PC-9 (cell line): ENCODE measurements at places on chromosomes 3 and 15. TPM values are rescaled to one million over a fixed set of nuclear protein-coding genes. Genes with fewer than 3 reads are reported as not detected.
A peak's percentile ranks its signal among the peaks of the same experiment; 100 is the strongest.

Gene DPPA2
- not detected in 2 replicates for total RNA-seq

Gene C2CD4A
- 0.09 TPM in 1 of 2 replicates, not detected in the other for total RNA-seq

Gene CMTM8
- 16.8 and 17.8 TPM in 2 replicates for total RNA-seq

Gene MOBP
- total RNA-seq: not detected in 2 replicates

DNA sequence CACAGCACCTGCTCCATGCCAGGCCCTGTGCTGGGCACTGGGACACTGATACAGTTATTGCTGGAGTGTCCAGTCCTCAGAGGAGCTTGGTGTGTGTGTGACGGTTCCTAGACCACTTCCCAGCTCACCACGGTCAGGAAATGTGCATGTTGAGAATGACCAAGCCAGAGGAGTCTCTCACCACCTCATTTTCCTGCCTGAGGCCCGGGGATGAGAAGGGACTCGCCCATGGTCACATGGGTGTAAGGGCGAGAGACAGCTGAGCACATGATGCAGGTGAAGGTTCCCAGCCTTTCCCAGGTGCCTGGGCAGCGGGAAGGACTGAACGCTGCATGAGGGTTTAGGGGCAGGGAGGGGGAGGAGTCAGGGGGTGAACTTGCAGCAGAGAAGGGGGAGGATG is 180.9 kb upstream of the TLE3 start:
- H3K4me1 ChIP-seq: peaks cover 10% of the 10 kb centered on the region
- H3K27ac ChIP-seq: no peak overlapping the region
- no peaks in the 10 kb centered on the region for H3K27me3 ChIP-seq

DNA sequence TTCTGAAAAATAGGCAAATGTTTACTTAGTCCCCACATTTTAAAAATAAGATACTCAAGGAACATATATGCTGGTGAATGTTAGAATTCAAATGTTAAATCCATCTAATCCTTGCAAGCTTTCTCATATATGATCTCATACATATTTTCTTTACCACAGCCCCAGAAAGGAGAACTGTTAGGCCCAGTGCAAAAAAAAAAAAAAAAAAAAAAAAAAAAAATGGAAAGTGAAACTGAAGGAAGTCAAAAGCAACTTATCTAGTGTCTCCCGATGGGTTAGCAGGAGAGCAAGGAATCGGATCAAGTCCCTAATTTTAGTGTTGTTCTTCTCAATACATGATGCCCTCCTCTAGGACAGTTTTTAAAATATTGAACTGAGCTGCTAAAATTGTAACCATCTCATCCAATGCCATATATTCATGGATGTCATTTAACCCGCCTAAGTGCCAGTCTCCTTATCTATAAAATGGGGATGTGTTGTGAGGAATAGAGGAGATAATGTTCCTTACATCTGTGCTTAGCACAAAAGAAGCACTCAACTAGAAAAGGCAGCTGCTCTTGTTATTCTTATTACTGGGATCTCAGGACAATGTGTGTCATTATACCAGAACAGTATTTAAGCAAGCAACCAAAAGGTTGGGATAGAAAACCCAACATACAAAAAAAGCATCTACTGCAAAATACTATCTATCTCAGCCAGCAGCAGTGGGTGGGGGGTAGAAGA is 279.7 kb downstream of the MAGI1 start:
- no peak overlapping the region for H3K4me3 ChIP-seq
- H3K27me3 ChIP-seq: no peaks in the 10 kb centered on the region
- H3K4me1 ChIP-seq: no peaks in the 10 kb centered on the region
- no peak for DNase-seq

GRCh38 chr3:70276901-70277300 is 35.5 kb downstream of the MDFIC2 start:
- H3K27ac ChIP-seq: no peak overlapping the region
- H3K36me3 ChIP-seq: no peaks in the 10 kb centered on the region
- H3K4me1 ChIP-seq: no peaks in the 10 kb centered on the region
- no peak overlapping the region for H3K4me3 ChIP-seq
- H3K27me3 ChIP-seq: no peaks in the 10 kb centered on the region

DNA sequence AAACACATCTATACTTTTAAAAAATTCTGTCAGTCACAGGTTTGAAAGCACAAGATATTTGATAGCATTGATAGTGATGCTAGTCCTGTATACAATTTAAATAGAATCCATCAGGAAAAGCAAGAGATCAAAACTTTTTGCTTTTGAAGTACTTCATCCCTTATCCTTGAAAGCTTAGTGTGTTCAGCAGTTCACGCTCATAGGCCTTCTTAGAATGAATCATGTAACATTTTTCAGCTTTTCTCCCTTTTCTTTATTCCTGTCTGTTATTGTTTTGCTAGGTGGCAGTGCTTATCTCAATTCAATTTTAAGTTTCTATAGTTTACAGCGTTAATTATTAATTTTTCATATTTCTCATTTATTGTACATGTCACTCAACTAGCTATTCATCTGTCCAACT is 69.1 kb downstream of the FGF7 start:
- no peaks in the 10 kb centered on the region for H3K27me3 ChIP-seq
- H3K4me1 ChIP-seq: no peaks in the 10 kb centered on the region
- no peak overlapping the region for H3K27ac ChIP-seq
- H3K4me3 ChIP-seq: no peak overlapping the region
- DNase-seq: no peak

GRCh38 chr3:194231929-194232832 is 96.2 kb downstream of the HES1 start:
- H3K4me1 ChIP-seq: peaks cover 20% of the 10 kb centered on the region
- DNase-seq: peak; percentile 82
- no peaks in the 10 kb centered on the region for H3K27me3 ChIP-seq
- H3K4me3 ChIP-seq: no peak overlapping the region
- no peaks in the 10 kb centered on the region for H3K36me3 ChIP-seq

- H3K36me3 ChIP-seq: no peaks in the 10 kb centered on the region
- H3K4me1 ChIP-seq: no peaks in the 10 kb centered on the region
- no peak overlapping the region for H3K4me3 ChIP-seq
- no peak overlapping the region for H3K27ac ChIP-seq
- DNase-seq: no peak
These were observed 266.5 kb upstream of the CCDC54 start for GRCh38 chr3:107110596-107111305.

DNA sequence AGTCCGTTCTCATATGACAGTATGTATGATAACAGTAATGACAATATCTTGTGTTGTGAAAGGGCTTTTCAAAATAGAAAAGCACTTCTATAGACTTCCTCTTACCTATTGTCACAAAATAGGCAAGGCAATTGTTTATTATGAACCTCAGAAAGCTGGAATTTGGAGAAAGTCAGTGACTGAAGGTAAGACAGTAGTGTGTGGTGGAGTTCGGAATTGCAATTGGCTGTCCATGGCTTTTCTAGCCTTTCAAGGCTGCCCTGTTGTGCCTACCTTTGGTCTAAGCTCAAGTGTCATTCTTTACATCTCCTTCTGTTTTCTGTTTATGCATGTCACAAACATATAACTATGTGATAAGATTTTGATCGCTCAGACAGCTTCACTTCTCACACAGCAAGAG is 219.3 kb upstream of the NR2E3 start:
- H3K4me3 ChIP-seq: no peak overlapping the region
- no peaks in the 10 kb centered on the region for H3K27me3 ChIP-seq
- no peak for DNase-seq
- H3K36me3 ChIP-seq: no peaks in the 10 kb centered on the region
- H3K4me1 ChIP-seq: peaks cover 3% of the 10 kb centered on the region; the same call in 1 of the 2 replicates

DNA sequence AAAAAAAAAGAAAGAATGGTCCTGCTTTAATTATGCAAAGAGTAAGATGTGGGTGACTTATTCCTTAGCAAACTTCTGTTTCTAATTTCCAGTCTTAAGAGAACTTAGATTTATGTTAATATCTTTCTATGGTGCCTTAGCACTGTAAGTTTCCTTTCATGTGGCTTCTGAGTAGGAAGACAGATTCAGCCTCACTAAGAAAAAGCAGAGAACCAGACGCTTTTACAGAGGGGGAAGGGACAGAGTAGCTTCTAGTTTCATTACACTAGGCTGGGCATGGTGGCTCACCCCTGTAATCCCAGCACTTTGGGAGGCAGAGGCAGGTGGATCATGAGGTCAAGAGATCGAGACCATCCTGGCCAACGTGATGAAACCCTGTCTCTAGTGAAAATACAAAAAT is 95.0 kb downstream of the DHX30 start:
- no peaks in the 10 kb centered on the region for H3K4me1 ChIP-seq

- no peak overlapping the region for H3K4me3 ChIP-seq
These were observed 87.0 kb downstream of the SV2B start for GRCh38 chr15:91186904-91187656.

- H3K4me3 ChIP-seq: no peak overlapping the region
- H3K36me3 ChIP-seq: peaks cover 8% of the 10 kb centered on the region; the same call in 1 of the 2 replicates
- H3K27me3 ChIP-seq: no peaks in the 10 kb centered on the region
- H3K27ac ChIP-seq: no peak overlapping the region
- no peaks in the 10 kb centered on the region for H3K4me1 ChIP-seq
These were observed 174.7 kb downstream of the IGF1R start for GRCh38 chr15:98823012-98823458.

- peak overlapping the region; percentile 10; the same call in 1 of the 2 replicates for H3K27ac ChIP-seq
- H3K36me3 ChIP-seq: no peaks in the 10 kb centered on the region
- peak; percentile 49 for DNase-seq
- no peak overlapping the region for H3K4me3 ChIP-seq
- H3K27me3 ChIP-seq: no peaks in the 10 kb centered on the region
- H3K4me1 ChIP-seq: peaks cover 12% of the 10 kb centered on the region
These were observed 1.7 kb downstream of the CLRN1 start for GRCh38 chr3:150970665-150971324.

DNA sequence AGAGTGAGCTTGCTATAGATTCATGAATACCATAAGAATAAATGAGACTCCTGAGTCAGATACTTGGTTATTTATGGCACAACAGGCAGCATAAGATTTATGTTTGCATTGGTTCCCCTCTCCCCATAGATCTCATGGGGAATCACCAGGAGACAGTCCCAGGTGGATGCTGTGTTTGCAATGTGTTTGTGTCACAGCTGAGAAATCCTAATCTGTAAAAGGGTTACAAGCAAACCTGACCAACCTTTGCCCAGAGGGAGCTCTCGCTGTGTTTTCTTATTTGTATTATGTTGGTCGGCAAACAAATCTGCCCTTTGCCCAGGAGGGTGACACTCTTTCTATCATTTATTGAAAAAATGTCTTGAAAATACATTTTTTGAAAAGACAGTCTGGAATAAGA is 236.2 kb downstream of the ZPLD1 start:
- no peak overlapping the region for H3K27ac ChIP-seq
- no peak for DNase-seq
- H3K36me3 ChIP-seq: no peaks in the 10 kb centered on the region
- no peaks in the 10 kb centered on the region for H3K27me3 ChIP-seq

GRCh38 chr3:12990781-12991480 is 82.3 kb downstream of the IQSEC1 start:
- H3K27ac ChIP-seq: peak overlapping the region; percentile 91
- H3K27me3 ChIP-seq: no peaks in the 10 kb centered on the region
- DNase-seq: peak; percentile 85
- no peaks in the 10 kb centered on the region for H3K36me3 ChIP-seq
- H3K4me1 ChIP-seq: peaks cover 55% of the 10 kb centered on the region

DNA sequence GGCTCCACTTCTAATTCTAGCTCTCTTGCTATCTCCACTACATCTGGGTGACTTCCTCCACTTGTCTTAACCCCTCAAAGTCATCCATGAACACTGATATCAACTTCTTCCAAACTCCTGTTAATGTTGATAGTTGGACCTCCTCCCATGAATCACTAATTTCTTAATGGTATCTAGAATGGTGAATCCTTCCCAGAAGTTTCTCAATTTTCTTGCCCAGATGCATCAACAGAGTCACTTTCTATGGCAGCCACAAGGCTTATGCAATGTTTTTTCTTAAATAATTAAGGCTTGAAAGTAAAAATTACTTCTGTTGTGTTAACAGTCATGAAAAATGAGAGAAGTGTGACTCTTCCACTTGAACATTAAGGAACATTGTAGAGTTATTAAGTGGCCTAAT is 164.3 kb downstream of the PCCB start:
- no peak overlapping the region for H3K27ac ChIP-seq
- H3K27me3 ChIP-seq: no peaks in the 10 kb centered on the region
- no peak overlapping the region for H3K4me3 ChIP-seq

DNA sequence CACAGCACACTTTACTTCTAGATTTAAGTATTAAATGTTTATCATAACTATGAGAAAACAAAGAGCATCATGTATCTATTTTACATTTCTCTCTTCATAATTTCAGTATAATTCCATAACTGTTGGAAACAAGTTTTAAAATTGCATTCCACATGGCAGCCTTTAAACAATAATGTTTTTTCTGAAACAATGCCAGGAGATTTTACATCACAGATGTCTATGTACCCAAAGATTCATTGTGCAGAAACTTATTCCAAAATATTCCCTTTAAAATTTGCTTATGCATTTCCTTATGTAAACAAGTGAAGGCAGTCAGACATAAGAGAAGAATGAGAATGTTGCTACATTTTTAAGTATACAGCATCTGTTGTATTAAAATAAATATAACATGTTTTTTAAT is 324.9 kb upstream of the COL8A1 start:
- no peaks in the 10 kb centered on the region for H3K27me3 ChIP-seq
- no peaks in the 10 kb centered on the region for H3K4me1 ChIP-seq
- H3K36me3 ChIP-seq: no peaks in the 10 kb centered on the region
- H3K4me3 ChIP-seq: no peak overlapping the region
- no peak overlapping the region for H3K27ac ChIP-seq
- no peak for DNase-seq

- H3K36me3 ChIP-seq: no peaks in the 10 kb centered on the region
- H3K27ac ChIP-seq: no peak overlapping the region
- no peak overlapping the region for H3K4me3 ChIP-seq
- DNase-seq: peak; percentile 15
These were observed 26.8 kb upstream of the PCOLCE2 start for GRCh38 chr3:142915636-142916035.

DNA sequence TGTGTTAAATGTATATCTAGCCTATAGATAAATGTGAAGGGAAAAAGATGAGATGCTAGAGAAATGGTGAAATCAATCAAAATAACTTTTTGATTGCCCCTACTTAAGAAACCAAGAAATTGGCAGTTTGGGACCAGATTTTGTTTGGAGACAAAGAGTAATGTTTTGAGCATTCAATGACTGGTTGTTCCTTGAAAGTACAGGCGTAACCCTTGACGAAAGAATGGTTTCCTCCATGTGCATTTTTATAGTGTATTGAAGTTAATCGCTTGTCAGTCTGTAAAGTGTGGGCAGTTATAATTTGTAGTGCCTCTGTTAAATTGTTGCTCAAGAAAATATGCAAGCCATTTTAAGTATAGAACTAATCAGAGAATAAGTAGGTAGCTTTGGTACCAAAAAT is 1.2 kb downstream of the KIF23 start:
- H3K4me3 ChIP-seq: peak overlapping the region; percentile 86
- DNase-seq: no peak

- peaks cover 6% of the 10 kb centered on the region; the same call in 1 of the 2 replicates for H3K4me1 ChIP-seq
- no peak overlapping the region for H3K4me3 ChIP-seq
- no peak for DNase-seq
- H3K27ac ChIP-seq: no peak overlapping the region
- H3K36me3 ChIP-seq: no peaks in the 10 kb centered on the region
- H3K27me3 ChIP-seq: no peaks in the 10 kb centered on the region
These were observed 144.4 kb downstream of the MYLK start for GRCh38 chr3:123739754-123740153.
